Neural cell (in vitro differentiated cells): ENCODE measurements at places on chromosomes 6 and 20. TPM values are rescaled to one million over a fixed set of nuclear protein-coding genes. Genes with fewer than 3 reads are reported as not detected.

The DEFB127 gene
- not detected in 2 replicates for polyA plus RNA-seq

The SNAP25 gene
- 135 and 139 TPM in 2 replicates for polyA plus RNA-seq

The CTCFL gene
- not detected in 2 replicates for polyA plus RNA-seq

The ESR1 gene
- polyA plus RNA-seq = 0.14 TPM in 1 of 2 replicates, not detected in the other

The SGK2 gene
- 0.81 and 5.8 TPM in 2 replicates for polyA plus RNA-seq

The CDH26 gene
- polyA plus RNA-seq = 0.43 and 3.3 TPM in 2 replicates

The HLA-DQB1 gene
- not detected in 2 replicates for polyA plus RNA-seq

The ASCC3 gene
- polyA plus RNA-seq = 13.2 and 14.9 TPM in 2 replicates

The EEF1A2 gene
- polyA plus RNA-seq = 208 and 260 TPM in 2 replicates

The DNAAF9 gene
- polyA plus RNA-seq = 58.0 and 59.7 TPM in 2 replicates

The KCNK5 gene
- not detected in 2 replicates for polyA plus RNA-seq

The IL20RA gene
- not detected in 2 replicates for polyA plus RNA-seq

The SNPH gene
- 25.6 and 29.4 TPM in 2 replicates for polyA plus RNA-seq

The CDH4 gene
- 24.6 and 32.0 TPM in 2 replicates for polyA plus RNA-seq

The GJA1 gene
- 2.3 and 3.5 TPM in 2 replicates for polyA plus RNA-seq

The SIGLEC1 gene
- polyA plus RNA-seq = 0.12 TPM in 1 of 2 replicates, not detected in the other

The UNC93A gene
- polyA plus RNA-seq = not detected in 2 replicates

The PRL gene
- polyA plus RNA-seq = not detected in 2 replicates

The LHFPL5 gene
- 0.17 TPM in 1 of 2 replicates, not detected in the other for polyA plus RNA-seq

The ZBTB12 gene
- polyA plus RNA-seq = 19.2 and 21.4 TPM in 2 replicates

The RMND1 gene
- polyA plus RNA-seq = 33.3 and 35.3 TPM in 2 replicates

The RHAG gene
- not detected in 2 replicates for polyA plus RNA-seq

The TSHZ2 gene
- polyA plus RNA-seq = 4.6 and 6.0 TPM in 2 replicates

The C2 gene
- 1.2 and 1.5 TPM in 2 replicates for polyA plus RNA-seq

The PSORS1C1 gene
- not detected in 2 replicates for polyA plus RNA-seq

The SMLR1 gene
- not detected in 2 replicates for polyA plus RNA-seq

The MCCD1 gene
- not detected in 2 replicates for polyA plus RNA-seq

The TAGAP gene
- polyA plus RNA-seq = not detected in 2 replicates

The ABCF1 gene
- 17.6 and 19.5 TPM in 2 replicates for polyA plus RNA-seq

The CTAGE9 gene
- polyA plus RNA-seq = not detected in 2 replicates

The MYT1 gene
- polyA plus RNA-seq = 35.8 and 42.4 TPM in 2 replicates

The RBL1 gene
- polyA plus RNA-seq = 5.1 and 6.0 TPM in 2 replicates

The SRPK1 gene
- polyA plus RNA-seq = 34.8 and 39.9 TPM in 2 replicates

The ZKSCAN3 gene
- 14.9 and 15.8 TPM in 2 replicates for polyA plus RNA-seq

The TFAP2B gene
- polyA plus RNA-seq = not detected in 2 replicates

The DZANK1 gene
- 10.6 and 17.0 TPM in 2 replicates for polyA plus RNA-seq

The RIPOR3 gene
- polyA plus RNA-seq = not detected in 2 replicates

The FANCE gene
- 7.1 and 10.2 TPM in 2 replicates for polyA plus RNA-seq

The ETV7 gene
- polyA plus RNA-seq = 0.32 TPM in 1 of 2 replicates, not detected in the other

The MYCT1 gene
- polyA plus RNA-seq = not detected in 2 replicates

The RCAN2 gene
- polyA plus RNA-seq = 37.4 and 38.9 TPM in 2 replicates

The ELOVL2 gene
- polyA plus RNA-seq = 4.3 and 5.4 TPM in 2 replicates

The ZNF311 gene
- 4.6 and 4.7 TPM in 2 replicates for polyA plus RNA-seq

The PTPRT gene
- polyA plus RNA-seq = 9.2 and 9.9 TPM in 2 replicates

The ADGRF5 gene
- not detected in 2 replicates for polyA plus RNA-seq

The EYS gene
- 0.38 and 1.0 TPM in 2 replicates for polyA plus RNA-seq

The ASIP gene
- not detected in 2 replicates for polyA plus RNA-seq

The GSTA2 gene
- not detected in 2 replicates for polyA plus RNA-seq

The KPNA5 gene
- 45.0 and 48.5 TPM in 2 replicates for polyA plus RNA-seq

The C6orf15 gene
- not detected in 2 replicates for polyA plus RNA-seq

The CDK19 gene
- 39.0 and 40.7 TPM in 2 replicates for polyA plus RNA-seq

The CST7 gene
- not detected in 2 replicates for polyA plus RNA-seq

The ACTL10 gene
- polyA plus RNA-seq = not detected in 2 replicates

The TRIM10 gene
- not detected in 2 replicates for polyA plus RNA-seq

The RAD21L1 gene
- not detected in 2 replicates for polyA plus RNA-seq

The ANKEF1 gene
- polyA plus RNA-seq = 3.2 and 3.5 TPM in 2 replicates

The OR12D3 gene
- polyA plus RNA-seq = not detected in 2 replicates

The ANGPT4 gene
- polyA plus RNA-seq = not detected in 2 replicates
